Aorta (tissue), 5 donors: ENCODE measurements at places on chromosomes 2 and 18. TPM values are rescaled to one million over a fixed set of nuclear protein-coding genes. Genes with fewer than 3 reads are reported as not detected.

- H3K36me3 ChIP-seq: no peaks in the 10 kb centered on the region
- H3K4me1 ChIP-seq: no peaks in the 10 kb centered on the region
- H3K27ac ChIP-seq: no peak overlapping the region
Observed at GRCh38 chr18:13629841-13630715, 96.3 kb downstream of the FAM210A start.

- no peaks in the 10 kb centered on the region for H3K27me3 ChIP-seq
- H3K27ac ChIP-seq: no peak overlapping the region
- no peak overlapping the region for H3K4me3 ChIP-seq
- H3K36me3 ChIP-seq: peaks cover 22% of the 10 kb centered on the region
- H3K4me1 ChIP-seq: no peaks in the 10 kb centered on the region
- DNase-seq: no peak
Observed at GRCh38 chr2:25241452-25241851, 73.1 kb upstream of the POMC start.

GRCh38 chr2:128626760-128627511, 308.3 kb upstream of the HS6ST1 start:
- H3K4me1 ChIP-seq: no peaks in the 10 kb centered on the region
- peak; percentile 22 for DNase-seq
- no peaks in the 10 kb centered on the region for H3K27me3 ChIP-seq
- H3K27ac ChIP-seq: no peak overlapping the region
- no peaks in the 10 kb centered on the region for H3K36me3 ChIP-seq

- H3K36me3 ChIP-seq: no peaks in the 10 kb centered on the region
- no peak for DNase-seq
- H3K27me3 ChIP-seq: no peaks in the 10 kb centered on the region
- no peaks in the 10 kb centered on the region for H3K4me1 ChIP-seq
- H3K27ac ChIP-seq: no peak overlapping the region
Observed at GRCh38 chr18:56246916-56247315, 391.5 kb downstream of the TXNL1 start.

Gene CRYGD
- not detected for polyA plus RNA-seq

Gene SLC23A3
- 1.6 TPM for polyA plus RNA-seq
